Stimulated activated CD8-positive, alpha-beta memory T cell treated with anti-CD3 and anti-CD28 coated beads, Interleukin-12 subunit alpha, Interleukin-12 subunit beta, amount 100 ng/mL, for 1 hour (primary cell): ENCODE measurements at places on chromosomes 6 and 20.

GRCh38 chr20:3250091-3250504 lies 11.1 kb upstream of the SLC4A11 start:
- no peak for DNase-seq

DNA sequence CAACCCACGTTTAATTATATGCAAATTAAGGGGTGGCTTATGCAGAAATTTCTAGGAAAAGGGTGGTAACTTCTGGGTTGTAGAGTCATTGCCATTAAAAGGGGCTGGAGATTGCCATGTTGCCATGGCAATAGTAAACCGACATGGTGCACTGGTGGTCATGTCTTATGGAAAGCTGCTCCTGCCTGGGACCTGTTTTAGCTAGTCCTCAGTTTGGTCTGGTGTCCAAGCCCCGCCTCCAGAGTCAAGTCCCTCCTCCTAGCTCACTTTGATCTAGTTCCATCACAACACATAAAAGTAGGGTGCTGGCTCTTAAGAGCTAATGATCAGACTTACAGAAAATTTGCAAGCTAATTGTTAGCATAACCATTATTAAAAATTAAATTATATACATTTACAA lies 5.3 kb downstream of the SLC22A2 start:
- no peak for DNase-seq

DNA sequence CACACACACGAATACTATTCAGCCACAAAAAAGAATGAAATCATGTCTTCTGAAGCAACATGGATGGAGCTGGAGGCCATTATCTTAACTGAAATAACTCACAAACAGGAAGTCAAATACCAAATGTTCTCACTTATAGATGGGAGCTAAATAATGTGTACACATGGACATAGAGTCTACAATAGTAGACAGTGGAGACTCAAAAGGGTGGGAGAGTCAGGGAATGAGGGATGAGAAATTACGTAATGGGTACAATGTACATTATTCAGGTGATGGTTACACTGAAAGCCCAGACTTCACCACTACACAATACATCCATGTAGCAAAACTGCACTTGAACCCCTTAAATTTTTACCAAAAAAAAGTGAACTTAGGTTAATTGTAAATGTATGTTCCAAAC lies 160.4 kb downstream of the TASP1 start:
- DNase-seq: no peak

GRCh38 chr6:90078513-90079289 lies 184.4 kb downstream of the GJA10 start:
- no peak for DNase-seq

DNA sequence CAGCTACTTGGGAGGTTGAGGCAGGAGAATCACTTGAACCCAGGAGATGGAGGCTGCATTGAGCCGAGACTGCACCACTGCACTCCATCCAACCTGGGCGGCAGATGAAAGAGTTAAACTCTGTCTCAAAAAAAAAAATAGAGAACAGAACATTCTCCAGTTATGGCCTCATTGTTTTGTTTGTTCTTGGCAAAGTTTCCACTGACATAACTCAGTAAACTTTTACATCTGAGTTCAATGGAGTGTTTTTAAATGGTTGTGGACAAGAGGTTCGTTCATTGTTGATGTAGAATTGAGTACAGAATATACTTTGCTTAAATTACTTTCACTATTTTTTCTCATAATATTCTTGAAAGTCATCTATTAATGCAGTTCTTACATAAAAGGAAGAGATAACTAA lies 42.2 kb upstream of the IFNGR1 start:
- no peak for DNase-seq

GRCh38 chr20:57671662-57672061 lies 38.2 kb downstream of the PMEPA1 start:
- no peak for DNase-seq

GRCh38 chr6:40485300-40485699 lies 101.9 kb downstream of the LRFN2 start:
- no peak for DNase-seq

- no peak for DNase-seq
These were observed 279.3 kb downstream of the PRKN start for GRCh38 chr6:162448294-162448693.

GRCh38 chr20:31949877-31950646 lies 1.8 kb downstream of the PDRG1 start:
- no peak for DNase-seq

GRCh38 chr6:167726043-167726621 lies 100.6 kb upstream of the AFDN start:
- DNase-seq: no peak

- DNase-seq: no peak
These were observed 114.6 kb downstream of the MCHR2 start for GRCh38 chr6:99879431-99879830.

GRCh38 chr6:26021001-26021349 lies 58.4 kb downstream of the TRIM38 start:
- no peak for DNase-seq

- DNase-seq: no peak
These were observed 61.3 kb upstream of the EYA2 start for GRCh38 chr20:46833360-46833759.

GRCh38 chr20:49823152-49823847 lies 10.7 kb downstream of the SLC9A8 start:
- no peak for DNase-seq

DNA sequence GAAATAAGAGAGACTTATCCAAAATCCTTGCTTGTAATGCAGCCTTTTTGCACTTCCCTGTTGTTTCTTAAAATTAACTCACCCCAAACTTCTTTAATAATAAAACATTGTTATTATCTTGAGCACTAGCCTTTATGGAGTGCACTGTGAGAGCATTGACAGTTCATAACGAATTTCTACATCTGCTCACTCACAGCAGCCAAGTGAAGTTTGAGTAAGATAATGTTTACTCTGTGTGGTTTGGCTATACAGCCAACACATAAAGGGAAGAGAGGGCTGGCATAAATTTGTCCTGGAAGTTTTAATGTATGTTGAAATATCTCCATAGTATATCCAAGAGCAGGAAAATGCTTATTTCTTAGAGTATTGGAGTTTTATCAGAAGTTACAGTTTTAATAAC lies 227.9 kb downstream of the FRK start:
- no peak for DNase-seq

DNA sequence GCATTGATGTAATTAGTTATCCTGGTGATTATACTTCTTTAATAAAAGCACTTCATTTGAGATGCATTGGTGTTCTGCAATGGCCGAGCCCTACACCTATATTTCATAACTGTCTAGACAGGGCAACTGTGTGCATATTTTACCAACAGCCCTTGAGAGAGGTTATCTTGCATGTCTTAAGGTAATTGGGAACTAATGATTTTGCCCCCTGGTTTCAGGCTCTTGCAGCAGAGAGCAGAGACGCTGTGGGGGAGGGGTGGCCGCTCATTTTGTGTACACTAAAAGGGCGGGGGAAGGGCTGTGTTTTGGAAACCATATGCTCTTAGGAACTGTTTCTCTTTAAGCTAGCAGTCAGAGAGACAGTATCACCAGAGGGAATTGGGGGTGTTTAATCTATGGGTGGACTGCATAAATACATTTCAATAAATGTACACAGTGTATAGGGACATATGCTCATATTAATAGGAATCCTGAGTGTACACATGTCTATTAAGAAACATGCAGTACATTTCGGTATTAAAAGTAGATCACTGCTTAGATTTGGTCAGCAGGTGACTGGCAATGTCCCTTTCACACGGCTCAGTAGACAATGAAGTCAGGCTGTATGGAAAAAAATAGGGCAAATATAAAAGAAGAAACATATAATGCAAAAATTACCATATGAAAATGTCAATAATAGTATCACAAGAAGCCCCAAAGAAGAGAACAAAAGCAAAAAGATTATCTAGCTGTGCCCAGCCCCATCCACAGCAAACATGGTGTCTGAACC lies 402.9 kb upstream of the CITED2 start:
- DNase-seq: no peak

- no peak for DNase-seq
These were observed 26.6 kb upstream of the PI16 start for GRCh38 chr6:36927691-36928546.
